ENCODE measurements at places on chromosomes 1 and 21.
A peak's percentile ranks its signal among the peaks of the same experiment; 100 is the strongest.

- DNase-seq: no peak
Observed at GRCh38 chr21:16866851-16867250, 646.0 kb upstream of the CXADR start.

GRCh38 chr1:179003512-179004066, 22.1 kb upstream of the FAM20B start:
- DNase-seq: no peak

GRCh38 chr1:23548704-23549143, 10.6 kb downstream of the ID3 start:
- DNase-seq: no peak

GRCh38 chr1:29451368-29451892, 215.1 kb downstream of the PTPRU start:
- DNase-seq: no peak

- no peak for DNase-seq
Observed at GRCh38 chr1:208559597-208560329, 315.6 kb upstream of the PLXNA2 start.

- no peak for DNase-seq
Observed at GRCh38 chr1:177596485-177596884, 373.4 kb downstream of the SEC16B start.

- no peak for DNase-seq
Observed at GRCh38 chr1:87224201-87224600, 104.5 kb upstream of the LMO4 start.

GRCh38 chr1:45526135-45526644, 4.5 kb upstream of the PRDX1 start:
- DNase-seq: no peak

DNA sequence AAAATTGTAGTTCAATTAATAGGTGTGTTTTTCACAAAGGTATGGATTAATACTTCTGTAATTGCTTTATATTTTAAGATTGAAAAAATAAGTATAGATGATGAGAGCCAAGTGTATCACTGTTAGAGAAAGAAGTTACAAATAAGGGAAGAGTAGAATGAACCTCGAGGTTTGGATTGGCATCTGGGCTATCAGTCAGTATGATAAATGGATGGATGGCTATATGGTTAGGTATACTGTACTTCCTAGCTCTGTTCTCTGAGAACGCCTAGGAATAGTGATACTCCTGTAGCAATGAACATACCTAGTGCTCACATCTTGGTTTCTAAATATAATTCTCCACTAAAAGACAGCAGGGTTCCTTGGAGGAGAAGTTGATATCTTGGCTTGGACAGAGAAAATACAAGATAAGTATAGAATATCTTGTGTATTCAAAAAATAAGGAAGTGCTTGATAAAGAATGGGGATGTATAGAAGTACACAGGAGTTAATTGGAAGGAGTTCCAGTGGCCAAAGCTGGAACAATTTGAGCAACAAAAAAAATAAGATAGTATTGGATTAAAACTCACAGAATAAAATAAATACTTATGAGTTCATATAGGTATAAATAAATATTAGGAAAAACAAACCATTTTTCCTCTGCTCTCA, 12.4 kb downstream of the IPO9 start:
- DNase-seq: no peak

- no peak for DNase-seq
Observed at GRCh38 chr1:189429610-189430009, 1048.1 kb downstream of the BRINP3 start.

- DNase-seq: no peak
Observed at GRCh38 chr1:109959974-109960744, 24.4 kb upstream of the AHCYL1 start.

- DNase-seq: peak; percentile 0
Observed at GRCh38 chr1:214107322-214108096, 119.7 kb downstream of the PROX1 start.

DNA sequence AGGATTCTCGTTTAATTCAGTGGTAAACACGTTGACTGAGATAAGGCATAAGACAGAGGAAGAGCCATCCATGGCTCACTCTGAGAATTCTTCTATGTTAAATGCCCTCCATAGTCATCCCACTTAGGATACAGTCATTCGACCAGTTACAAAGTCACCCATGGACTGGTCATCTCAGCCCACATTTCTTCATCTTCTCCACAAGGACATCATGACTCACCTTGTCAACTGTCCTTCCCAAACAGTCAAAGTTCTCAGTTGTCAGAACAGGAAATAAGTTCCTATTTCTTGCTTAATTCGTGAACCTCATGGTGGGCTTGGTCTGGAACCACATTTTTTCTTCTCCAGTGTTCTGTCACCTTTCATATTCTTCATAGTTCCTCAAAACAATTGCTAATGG, 133.2 kb downstream of the TGFB2 start:
- DNase-seq: no peak

DNA sequence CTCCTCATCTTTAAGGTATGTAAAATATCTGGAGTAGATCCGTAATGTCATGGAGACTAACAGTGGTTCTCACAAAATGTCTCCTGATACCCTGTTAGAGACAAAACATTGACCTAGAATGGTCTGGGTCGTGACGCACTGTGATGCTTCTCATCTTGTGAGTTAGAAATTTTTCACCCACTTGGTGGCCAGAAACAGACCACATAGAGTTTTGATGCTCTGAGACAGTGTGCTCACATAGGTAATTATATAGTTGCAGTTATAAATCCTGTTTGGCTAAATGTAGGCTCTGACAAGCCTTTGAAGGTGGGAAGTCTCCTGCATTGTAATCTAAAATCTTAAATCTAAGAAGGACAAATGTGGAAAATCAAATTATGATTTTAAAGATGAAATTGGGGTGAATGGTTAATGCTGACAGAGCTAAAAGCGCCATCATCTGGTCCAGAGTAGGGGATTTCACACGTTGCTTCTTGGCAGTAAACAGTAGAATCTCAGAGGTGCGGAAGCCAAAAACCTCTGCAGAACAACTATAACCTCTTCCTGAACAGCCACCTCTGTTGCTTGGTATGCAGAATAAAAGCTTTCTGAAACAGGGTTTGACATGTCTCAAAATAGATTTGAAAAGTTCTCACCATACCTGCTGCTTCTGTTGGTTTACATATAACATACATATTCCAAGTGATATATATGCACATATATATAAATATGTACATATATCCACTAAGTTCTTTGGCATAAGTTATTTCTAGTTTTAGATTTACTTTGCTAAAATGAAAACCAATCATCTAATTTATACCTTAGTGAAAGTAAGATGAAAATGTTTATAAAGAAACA, 17.1 kb downstream of the RPAP2 start:
- DNase-seq: peak; percentile 28

DNA sequence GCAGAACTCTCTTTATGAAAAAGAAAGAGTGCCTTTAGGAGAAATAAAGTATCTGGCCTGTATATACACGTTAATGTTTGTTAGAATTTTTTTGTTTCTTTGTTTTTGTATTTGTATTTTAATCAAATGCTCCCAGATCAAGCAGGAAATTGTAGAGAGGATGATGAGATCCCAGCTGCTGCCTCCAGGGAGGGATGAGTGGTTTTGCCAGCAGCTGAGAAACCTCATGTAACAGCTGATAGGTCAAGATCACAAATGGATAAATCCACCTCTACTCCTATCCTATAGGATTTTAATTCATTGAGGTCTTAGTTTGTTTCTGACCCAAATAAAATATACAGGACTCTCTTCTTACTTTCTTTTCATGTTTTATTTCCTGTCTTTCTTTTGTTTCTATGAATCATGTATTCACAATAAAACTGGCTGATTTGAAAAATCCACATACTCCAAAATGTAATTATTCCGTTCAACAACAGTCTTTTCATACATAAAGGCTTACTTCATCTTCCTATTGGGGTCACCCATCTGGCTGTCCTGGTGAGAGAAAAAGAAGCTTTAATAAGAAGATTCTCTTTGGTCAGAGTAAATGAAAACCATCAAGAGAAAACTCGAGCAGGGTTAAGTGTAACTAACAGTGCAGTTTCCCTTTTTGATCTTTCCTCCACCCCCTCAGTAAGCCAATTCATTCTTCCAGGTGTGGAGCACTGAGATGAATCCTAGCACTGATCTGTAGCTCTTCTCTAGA, 129.3 kb upstream of the PLPPR5 start:
- no peak for DNase-seq

DNA sequence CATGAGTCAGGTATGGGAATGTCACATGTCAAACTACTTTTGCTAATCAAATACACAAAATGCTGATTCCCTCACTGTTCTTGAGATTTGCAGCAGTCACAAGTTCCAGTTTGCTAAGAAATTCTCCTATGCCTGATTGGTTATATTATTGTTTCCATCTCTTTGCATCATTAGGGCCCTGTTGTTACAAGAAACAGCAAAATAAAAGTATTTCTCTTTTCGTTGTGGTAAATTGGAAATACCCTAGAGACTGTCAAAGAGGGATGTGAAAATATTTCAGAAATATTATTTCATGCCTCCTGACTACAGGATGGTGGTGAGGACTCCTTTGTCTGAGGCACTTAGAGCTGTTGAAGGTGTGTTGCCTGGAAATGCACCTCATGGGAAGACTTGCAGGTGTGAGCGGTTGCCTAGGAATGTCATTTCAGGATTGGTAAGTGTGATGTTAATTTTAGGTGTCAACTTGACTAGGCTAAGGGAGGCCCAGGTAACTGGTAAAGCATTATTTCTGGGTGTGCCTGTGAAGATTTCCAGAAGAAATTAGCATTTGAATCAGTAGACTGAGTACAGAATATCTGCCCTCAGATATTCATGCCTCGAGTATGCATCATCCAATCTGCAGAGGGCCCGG, 117.4 kb downstream of the ROR1 start:
- DNase-seq: no peak

DNA sequence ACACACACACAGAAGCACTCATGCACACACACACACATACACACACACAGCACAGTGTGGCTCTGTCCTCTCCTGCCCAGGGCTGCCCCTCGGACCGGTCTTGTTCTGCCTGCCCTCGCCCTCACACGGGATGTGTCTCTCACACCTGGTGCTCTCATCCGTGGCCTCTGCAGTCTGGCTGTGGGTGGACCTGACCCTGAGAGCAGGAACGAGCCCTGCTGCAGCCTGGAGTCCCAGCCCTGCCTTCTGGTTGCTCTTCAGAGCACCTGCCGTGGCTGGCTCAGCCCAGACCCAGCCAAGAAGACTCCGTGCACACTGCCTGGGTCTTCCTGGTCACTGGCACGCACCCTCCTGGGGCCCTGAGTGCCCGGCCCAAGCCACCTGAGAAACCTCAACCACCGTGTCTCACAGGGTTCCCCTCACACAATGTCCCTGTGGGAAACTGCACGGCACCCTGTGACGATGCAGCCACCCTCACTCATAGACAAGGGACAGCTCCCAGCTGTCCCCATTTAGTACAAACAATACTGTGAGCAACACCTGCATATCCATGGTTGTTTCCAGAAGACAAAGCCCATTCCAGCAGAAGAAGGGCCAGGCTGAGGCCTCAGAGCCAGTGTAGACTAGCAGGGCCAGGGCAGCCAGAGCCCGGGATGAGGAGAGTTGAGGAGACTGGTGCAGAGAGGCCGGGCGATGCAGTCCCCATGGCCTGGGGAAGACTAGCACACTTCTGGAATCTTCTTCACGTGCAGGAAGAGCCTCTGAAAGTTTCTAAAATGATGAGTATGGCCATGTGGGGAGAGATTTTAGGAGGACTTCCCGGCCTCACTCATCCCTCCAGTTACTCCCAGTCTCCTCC, 234.0 kb downstream of the NPHP4 start:
- no peak for DNase-seq

DNA sequence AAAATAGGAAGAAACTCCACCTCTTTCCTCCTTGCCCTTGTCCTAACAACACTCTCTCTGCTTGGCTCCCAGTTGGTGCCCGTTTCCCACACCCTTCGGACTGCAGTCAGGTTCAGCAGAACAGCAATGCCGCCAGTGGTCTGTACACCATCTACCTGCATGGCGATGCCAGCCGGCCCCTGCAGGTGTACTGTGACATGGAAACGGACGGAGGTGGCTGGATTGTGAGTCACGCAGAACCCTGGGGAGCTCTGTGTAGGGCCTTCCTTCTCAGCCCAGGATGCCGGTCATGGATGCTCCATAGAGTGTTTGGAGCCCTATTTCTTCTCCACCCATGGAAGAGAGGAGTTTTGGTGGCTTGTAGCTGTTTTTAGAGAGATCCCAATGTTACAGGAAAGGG, 60.9 kb downstream of the TNN start:
- DNase-seq: no peak

DNA sequence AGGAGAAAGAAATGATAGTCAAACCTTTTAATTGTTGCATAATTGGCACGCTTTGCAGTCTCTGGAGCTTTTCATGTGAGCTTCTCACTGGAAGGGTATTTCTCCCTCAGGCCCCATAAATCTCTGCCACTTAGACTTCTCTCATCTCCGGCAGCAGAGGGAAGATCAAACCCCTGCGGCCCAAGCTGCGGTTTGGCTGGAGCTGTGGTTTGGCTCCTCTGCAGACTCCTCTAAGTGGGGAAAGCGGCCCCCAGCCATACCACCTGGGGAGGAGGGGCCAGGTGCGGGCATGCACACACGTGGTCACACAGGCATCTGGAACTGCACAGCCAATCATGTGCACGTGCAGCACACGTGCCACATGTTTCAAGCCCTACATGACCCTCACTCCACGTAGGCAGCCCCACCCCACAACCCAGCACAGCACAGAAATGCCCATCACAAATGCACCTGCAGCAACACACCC, 58.3 kb downstream of the UBE2T start:
- no peak for DNase-seq

GRCh38 chr1:38585971-38586370, 273.6 kb downstream of the RRAGC start:
- no peak for DNase-seq

- peak; percentile 14 for DNase-seq
Observed at GRCh38 chr1:215793180-215793579, 226.1 kb downstream of the KCTD3 start.

- no peak for DNase-seq
Observed at GRCh38 chr1:35499652-35500176, 57.5 kb downstream of the KIAA0319L start.

- no peak for DNase-seq
Observed at GRCh38 chr1:200380589-200381021, 29.2 kb downstream of the ZNF281 start.

- DNase-seq: no peak
Observed at GRCh38 chr1:225366018-225366417, 61.8 kb downstream of the LBR start.

GRCh38 chr1:17393230-17393629, 21.2 kb downstream of the PADI6 start:
- peak; percentile 14 for DNase-seq

DNA sequence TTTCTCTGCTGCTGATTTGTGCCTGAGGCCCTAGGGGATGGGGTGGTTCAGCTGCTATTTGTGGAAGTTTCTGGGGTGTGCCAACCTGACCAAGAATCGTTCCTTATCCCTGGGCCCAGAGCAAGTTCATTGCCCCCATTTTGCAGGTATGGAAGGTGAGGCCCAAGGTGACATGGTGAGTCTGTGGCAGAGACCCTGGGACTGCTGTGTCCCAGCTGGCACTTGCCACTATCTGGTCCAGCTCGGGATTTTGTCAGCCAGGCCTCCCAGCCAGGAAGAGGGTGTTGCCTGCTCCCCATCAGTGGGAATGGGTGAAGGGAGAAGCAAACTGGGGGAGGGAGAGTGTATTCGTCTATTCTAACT, 18.9 kb upstream of the LRP8 start:
- DNase-seq: no peak

GRCh38 chr1:66523562-66523961, 10.4 kb upstream of the SGIP1 start:
- DNase-seq: no peak

Data from hematopoietic multipotent progenitor cell (in vitro differentiated cells).